ENCODE measurements at places on chromosomes 2 and 18. TPM values are rescaled to one million over a fixed set of nuclear protein-coding genes. Genes with fewer than 3 reads are reported as not detected.

The TMEM37 gene
- 11.4 TPM for total RNA-seq

- no peak for DNase-seq
Observed at GRCh38 chr2:100786297-100786658, 33.7 kb upstream of the NPAS2 start.

The PLEKHH2 gene
- total RNA-seq = 2.3 TPM

The FBXO48 gene
- total RNA-seq = 0.67 TPM

DNA sequence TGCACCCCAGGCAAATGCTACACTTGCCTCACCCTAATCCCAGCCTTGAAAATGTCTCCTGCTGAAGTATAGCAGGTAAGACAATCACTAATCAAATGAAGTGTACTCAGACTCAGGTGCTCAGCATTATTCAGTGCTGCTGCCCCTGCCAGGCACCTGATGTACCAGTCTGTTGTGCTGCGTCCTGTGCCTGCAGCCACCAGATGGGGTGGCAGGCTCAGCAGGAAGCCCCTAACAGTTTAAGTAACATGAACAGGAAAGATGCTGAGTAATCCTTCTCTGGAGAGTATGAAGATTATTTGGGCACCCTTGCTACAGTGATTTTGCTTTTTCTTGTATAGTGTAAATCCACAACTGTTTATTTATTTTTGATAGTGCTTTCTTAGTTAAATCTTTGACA, 69.1 kb downstream of the TACR1 start:
- DNase-seq = no peak

DNA sequence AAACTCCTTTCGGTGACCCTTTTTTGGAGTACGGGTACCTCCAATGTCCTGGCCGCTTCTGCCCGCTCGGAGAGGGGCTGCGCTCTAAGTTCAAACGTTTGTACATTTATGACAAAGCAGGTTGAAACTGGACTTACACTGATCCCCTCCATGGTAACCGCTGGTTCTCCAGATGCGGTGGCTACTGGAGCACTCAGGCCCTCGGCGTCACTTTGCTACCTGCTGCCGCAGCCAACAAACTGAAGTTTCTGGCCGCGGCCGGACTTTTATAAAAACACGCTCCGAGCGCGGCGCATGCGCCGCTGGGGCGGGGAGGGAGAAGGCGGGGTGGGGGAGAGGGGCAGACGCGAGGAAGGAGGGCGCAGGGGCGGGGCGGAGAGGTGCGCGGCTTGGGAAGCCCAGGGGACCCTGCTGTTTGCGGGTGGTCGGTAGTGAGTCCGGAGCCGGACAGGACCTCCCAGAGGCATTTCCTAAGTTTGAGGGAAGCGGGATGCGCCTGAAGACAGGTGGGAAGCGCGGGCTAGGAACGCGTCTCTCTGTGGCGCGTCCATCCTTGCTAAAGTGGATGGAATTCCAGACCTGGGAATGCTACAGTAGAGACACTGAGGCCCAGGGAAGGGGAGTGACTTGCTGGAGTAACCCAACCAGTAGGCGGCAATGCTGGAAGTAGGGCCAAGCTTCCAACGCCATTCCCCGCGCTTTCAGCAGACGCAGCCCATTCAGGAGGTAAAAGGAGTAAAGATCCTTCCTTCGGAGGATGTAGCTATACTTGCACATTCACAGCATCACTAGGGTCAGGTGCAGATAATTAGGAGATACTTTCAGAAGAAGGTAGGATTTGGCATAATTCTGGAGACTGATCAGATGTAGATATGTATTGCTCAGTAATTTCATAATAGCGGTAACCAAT, at the start of gene CXCR4:
TSS of gene CXCR4 (minus strand) at position 241 of the 910 bp plus-strand sequence. CDS start at position 152, 89 bp downstream.
- peak; percentile 54 for DNase-seq

- no peak for DNase-seq
Observed at GRCh38 chr18:38256366-38256765, 690.8 kb upstream of the CELF4 start.

GRCh38 chr2:173354582-173355131, at the start of gene CDCA7:
TSS of gene CDCA7 (plus strand) at chr2:173354872. CDS start at chr2:173354964, 92 bp downstream.
- no peak for DNase-seq

The SANBR gene
- total RNA-seq = 6.7 TPM

DNA sequence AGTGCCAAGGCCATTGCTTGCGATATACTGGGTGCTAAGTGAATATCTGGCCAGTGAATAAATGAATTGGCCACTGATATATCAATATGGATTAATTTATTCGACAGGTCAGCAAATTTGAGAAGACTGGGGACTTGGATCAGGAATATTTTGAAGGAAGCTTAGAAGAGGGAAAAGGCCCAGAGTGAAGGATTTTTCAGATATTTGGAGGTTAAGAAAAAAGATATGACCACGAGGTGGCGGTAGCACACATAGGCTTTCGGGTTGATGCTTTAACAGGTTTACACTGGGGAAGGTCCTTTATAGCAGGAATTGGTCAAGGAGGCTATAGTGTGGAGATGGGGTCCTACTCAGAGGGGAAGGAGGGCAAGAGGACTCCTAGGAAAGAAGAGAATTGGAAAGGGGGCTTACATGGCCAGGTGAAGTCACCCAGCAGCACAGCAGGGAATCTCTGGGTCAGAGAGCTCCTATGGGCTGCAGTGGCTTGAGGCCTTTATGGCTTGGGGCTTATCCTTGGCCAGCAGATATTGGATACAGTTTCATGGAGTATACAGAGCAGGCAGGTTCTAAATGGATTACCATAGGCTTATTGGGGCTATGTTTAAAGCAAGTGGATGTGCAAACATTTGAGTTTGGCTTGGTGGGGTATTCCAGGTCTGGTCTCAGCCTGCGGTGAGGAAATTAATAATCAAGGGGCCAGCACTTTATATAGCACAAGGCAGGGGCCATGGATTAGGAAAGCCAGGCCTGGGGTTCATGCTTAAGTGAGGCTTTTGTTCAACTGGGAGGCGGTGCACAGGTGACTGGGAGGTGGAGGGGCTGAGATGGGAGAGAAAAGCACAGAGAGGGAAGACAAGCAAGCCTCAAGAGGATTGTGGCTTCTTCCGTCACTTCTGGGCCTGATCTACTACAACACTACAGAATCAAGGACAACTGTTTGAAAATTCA, 9.7 kb downstream of the IL1RN start:
- no peak for DNase-seq

The VWA3B gene
- total RNA-seq = not detected

The RSAD2 gene
- 0.18 TPM for total RNA-seq

DNA sequence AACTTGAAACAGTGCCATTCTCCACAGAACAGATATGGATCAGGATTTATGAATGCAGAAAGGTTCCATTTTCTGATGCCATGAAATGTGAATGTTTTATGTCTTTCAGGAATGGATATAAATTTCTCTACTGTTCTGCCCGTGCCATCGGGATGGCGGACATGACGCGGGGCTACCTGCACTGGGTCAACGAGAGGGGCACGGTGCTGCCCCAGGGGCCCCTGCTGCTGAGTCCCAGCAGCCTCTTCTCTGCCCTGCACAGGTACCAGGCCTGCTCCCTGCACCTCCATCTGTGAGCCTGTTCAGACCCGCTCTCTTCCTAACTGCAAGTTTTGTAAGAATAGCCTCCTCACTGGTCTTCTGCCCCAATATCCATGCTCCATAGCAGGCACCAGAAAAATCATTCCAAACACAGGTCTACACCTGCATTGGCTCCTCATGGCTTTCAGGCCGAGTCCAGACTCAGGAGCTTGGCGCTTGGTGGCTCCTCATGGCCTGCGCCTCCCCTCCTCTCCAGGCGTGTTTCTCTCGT, 68.6 kb downstream of the LPIN1 start:
- DNase-seq = no peak

The LRATD1 gene
- total RNA-seq = 56.7 TPM

GRCh38 chr2:22499082-22499839, 885.7 kb upstream of the KLHL29 start:
- no peak for DNase-seq

GRCh38 chr18:51621864-51622160, 424.3 kb upstream of the MEX3C start:
- DNase-seq = no peak

DNA sequence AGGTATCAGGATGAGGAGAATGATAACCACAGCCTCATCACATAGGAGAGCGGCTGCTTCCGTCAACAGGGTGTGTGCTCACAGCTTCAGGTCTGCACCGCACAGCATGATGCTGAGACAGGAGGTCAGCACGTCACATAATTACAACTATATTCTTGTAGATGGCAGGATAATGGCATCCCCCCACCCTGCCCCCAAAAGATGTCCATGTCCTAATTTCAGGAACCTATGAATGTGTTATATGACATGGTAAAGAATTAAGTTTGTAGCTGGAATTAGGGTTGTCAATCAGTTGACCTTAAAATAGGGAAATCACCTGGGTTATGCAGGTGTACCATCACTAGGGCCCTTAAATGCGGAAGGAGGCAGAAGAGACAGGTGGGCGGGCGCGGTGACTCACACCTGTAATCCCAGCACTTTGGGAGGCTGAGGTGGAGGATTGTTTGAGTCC, 73.9 kb downstream of the ARL4C start:
- no peak for DNase-seq

The CLASP1 gene
- 50.4 TPM for total RNA-seq

DNA sequence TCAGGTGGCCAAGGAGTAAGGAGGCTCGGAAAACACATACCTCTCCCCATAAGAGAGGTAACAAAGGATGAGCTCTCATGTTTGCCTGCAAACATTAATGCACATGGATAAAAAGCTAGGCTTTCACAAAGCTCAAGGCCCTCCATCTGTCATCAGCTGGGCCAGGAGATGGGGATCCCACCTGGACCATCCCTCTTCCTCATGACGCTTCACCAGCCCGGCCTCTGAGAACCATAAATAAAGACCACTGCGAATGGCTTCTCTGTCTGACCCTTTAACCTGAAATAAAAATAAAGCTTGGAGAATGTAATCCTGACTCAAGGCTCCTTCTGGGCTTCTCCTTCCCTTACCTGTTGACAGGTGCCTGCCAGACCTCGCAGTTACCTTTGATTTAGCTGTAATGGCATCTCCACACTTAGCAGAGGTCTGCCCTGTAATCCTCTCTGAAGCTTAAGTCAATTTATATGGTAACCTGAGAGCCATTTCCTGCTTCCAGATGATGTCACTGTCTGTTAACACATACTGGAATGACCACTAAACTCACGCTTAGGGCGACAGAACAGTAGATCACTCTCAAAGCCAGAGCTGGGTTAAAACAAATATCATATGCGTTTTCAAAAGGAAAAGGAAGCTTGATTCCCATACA, 29.3 kb upstream of the FOXI3 start:
- DNase-seq = no peak

- DNase-seq = no peak
Observed at GRCh38 chr2:147293991-147294824, 550.6 kb upstream of the ACVR2A start.

GRCh38 chr18:49973592-49973991, 160.3 kb upstream of the ACAA2 start:
- DNase-seq = no peak

The SP9 gene
- not detected for total RNA-seq

DNA sequence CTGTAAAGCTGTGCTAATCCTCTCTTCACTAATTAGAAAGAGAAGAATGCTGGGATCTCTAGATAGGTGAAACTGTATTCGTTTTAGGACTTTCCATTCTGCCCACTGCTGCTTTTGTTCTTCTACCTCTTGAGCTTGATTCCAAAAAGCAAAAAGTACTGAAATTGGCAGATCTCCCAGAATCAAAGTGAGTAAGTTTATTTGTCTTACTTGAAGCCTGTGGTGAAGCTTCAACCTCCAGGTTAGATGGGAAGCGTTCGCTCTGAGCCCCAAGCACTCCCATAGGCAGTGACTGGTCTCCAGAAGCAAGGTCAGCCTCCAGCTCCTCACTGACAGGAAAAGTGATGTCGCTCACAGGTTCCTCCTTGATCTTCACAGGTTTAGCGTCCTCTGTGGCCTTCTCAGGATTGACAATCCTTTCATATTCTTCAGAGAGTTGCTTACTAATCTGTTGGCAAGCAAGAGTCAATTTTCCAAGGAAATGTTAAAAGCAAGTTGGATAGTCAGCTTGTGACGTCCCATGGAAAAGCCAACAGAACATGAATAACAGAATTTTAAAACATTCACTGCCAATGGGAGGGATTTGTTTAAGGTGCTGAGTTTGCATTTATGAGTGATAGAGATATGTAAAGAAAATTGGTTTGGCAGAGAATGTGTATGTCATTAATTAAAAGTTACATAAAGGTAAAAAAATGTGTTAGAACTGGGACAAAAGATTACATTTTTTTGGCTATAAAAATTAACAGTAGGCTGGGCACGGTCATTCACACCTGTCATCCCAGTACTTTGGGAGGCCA, 8.1 kb downstream of the SUPT7L start:
- no peak for DNase-seq

DNA sequence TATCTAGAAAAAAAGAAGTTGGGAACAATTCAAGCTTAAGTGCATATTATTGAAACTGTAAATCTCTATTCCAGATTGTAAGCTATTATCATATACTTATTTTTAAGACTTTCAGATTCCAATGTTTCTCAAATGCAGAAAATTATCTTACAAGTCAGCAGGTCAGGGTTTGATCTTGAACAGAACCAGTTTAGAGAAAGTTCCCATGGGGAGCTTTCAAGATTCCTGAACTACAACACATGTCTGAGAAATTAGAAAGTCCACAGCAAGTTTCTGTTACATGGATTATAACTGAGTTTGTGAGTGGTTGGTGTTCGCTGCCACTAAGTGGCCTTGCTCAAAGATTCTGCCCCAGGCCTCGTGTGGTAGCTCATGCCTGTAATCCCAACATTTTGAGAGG, 31.6 kb upstream of the SP3 start:
- DNase-seq = no peak

The EPHA4 gene
- total RNA-seq = 28.7 TPM

The CCBE1 gene
- total RNA-seq = 4.6 TPM

The ASXL3 gene
- not detected for total RNA-seq

DNA sequence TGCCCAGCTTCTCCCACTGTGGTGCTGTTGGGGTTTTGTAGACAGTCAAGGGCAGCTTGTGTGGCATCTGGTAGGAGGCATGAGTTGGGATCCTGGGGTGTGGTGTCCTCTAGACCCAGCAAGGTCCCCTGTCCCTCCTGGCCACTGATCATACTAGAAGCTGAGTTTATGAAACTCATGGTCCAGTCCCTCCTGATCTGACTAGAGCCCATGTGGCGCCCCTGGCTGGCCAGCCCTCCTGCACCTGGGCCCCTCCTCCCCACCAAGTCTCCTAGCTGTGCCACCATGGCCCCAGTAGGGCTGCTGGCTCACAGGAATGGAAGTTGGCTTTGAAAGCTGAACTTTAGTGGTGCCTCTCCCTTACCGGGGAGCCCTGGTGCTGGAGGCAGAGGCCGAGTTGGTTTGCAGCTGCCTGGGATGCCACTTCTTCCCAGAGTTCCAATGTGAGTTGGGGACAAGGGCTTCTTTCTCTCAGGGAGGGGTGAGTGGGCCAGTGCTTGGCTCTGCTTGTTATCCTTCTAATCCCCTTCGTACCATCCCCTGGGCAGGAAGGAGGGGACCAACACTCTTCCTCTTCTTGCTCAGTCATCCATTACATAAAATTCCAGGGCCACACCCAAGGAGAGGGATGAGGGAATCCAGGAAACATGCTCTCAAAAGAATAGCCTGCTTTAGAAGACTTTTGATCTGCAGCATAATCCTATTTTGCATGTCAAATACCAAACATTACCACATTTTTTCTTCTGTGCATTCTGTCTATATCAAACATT, 37.5 kb upstream of the HAAO start:
- DNase-seq = no peak

GRCh38 chr2:147549054-147549453, 295.8 kb upstream of the ACVR2A start:
- no peak for DNase-seq

The CDCA7 gene
- 9.8 TPM for total RNA-seq

The M1AP gene
- not detected for total RNA-seq

GRCh38 chr18:6495536-6495935, 80.8 kb upstream of the L3MBTL4 start:
- no peak for DNase-seq

- DNase-seq = no peak
Observed at GRCh38 chr2:62084801-62085200, 111.1 kb upstream of the B3GNT2 start.

The ALMS1 gene
- total RNA-seq = 8.4 TPM

The FRZB gene
- 0.53 TPM for total RNA-seq
